ENCODE measurements at places on chromosomes 7 and 10.

GRCh38 chr10:30540276-30540675 lies 89.3 kb downstream of the LYZL2 start:
- no peak for DNase-seq

GRCh38 chr10:78457804-78458482 lies 424.3 kb downstream of the RPS24 start:
- no peak for DNase-seq

- DNase-seq, result no peak
Measured at GRCh38 chr7:127690806-127691205, 38.8 kb downstream of the SND1 start.

DNA sequence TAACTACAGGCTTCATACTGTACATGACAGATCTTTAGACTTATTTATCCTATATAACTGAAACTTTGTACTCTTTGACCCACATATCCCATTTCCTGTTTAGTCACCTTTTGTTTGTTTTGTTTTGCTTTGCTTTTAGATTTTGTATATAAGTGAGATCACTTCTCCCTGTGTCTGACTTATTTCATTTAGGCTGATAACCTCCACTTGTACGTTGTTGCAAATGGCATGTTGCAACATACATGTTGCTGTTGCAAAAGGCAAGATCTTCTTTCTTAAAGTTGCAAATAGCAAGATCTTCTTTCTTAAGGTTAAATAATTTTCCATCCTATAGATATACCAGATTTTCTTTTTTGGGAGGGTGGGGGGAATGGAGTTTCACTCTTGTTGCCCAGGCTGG lies 341.5 kb downstream of the OTUD1 start:
- DNase-seq, result no peak

DNA sequence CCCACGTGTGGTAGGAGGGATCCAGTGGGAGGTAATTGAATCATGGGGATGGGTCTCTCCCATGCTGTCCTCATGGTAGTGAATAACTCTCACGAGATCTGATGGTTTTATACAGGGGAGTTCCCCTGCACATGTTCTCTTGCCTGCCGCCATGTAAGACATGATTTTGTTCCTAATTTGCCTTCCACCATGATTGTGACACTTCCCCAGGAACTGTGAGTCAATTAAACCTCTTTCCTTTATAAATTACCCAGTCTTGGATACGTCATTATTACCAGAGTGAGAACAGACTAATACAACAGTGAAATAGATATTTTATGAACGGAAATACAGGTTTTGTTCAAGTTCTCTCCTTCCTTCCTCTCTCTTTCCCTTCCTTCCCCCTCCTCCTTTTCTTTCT lies 15.8 kb downstream of the CALD1 start:
- DNase-seq, result no peak

- no peak for DNase-seq
Measured at GRCh38 chr10:73991203-73991883, 6.6 kb upstream of the VCL start.

- DNase-seq, result no peak
Measured at GRCh38 chr7:14762561-14762960, 140.0 kb downstream of the DGKB start.

DNA sequence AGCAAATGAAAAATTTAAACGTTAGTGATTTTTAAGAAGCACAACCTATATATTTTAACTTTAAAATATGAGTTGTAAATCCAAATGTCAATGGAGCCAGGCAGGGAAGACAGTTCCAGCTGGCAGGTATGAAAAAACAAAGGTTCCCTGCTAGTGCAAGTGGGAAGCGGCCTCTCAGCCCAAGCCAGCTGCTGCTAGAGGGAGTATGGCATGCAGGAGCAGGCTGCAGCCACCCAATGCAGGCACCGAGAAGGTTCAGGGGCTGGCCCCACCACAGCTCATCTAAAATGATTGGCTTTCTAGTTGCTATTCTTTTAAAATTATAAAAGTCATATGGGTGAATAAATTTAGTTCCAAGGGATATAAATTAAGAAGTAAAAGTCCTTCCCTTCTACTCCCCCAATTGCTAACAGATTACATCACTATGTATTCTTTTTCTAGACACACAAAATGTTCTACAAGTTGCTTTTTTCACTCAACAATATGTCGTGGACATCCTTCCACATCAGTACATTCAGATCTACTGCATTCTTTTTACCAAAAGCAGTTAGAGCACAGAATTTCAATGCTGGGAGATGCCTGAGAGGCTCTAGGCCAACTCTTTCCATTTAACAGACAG lies 69.3 kb downstream of the SGMS1 start:
- DNase-seq, result no peak

DNA sequence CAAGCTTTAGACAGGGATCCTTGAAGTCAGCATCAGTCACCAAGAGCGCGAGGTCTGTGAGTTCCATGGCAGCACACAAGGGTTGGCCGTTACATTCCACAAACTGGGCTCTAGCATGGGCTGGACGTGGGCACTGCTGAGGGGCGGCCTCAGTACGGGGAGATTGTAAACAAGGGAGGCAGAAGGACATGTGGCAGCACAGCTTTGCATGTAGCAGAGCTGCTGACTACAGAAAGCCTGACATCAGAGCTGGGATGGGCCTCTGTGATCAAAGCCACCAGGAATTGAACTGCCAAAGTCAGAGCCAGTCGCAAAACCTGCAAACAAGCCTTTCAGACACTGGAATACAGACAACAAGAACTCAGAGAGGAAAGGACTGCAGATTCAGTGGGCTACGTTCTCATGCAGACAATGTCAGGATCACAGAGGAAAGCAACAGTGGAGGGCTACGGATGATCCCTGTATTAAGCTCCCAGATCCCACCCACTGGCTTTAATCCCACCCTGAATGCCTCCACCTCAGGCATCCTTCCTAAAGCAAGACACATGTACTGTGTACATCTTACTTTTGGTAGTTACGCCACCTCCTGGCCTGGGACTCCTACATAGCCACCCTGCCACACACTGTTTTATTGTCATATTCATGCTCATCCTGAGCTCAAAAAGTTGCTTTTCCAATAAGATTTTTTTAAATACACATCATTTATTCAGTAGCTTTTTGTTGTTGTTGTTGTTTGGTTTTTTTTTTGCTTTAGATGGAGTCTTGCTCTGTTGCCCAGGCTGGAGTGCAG lies 291.1 kb upstream of the IMMP2L start:
- DNase-seq, result no peak

GRCh38 chr10:519716-520401 lies 169.6 kb downstream of the DIP2C start:
- DNase-seq, result no peak

GRCh38 chr7:120941064-120941463 lies 9.5 kb upstream of the ING3 start:
- DNase-seq, result no peak

- DNase-seq, result no peak
Measured at GRCh38 chr7:69433081-69433480, 165.2 kb upstream of the AUTS2 start.

- DNase-seq, result no peak
Measured at GRCh38 chr10:125549653-125550052, 133.3 kb downstream of the TEX36 start.

DNA sequence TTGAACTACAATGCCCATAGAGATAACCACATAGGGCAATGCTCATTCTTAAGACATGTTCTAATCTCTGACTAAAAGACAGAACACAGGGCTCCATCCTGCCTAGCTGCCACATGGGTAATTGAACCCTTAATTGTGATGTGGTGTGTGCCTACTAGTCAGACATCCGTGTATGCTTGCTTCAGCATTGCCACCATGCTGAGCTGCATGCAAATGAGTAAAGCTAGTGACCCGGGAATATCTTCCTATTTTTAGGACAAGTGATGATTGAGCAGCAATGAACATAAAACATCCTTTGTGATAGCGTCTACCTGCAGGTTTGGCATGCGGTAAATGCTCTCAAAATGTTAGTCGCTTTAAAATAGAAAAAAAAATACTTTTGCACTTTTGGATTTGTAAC lies 115.8 kb downstream of the MAGI2 start:
- no peak for DNase-seq

DNA sequence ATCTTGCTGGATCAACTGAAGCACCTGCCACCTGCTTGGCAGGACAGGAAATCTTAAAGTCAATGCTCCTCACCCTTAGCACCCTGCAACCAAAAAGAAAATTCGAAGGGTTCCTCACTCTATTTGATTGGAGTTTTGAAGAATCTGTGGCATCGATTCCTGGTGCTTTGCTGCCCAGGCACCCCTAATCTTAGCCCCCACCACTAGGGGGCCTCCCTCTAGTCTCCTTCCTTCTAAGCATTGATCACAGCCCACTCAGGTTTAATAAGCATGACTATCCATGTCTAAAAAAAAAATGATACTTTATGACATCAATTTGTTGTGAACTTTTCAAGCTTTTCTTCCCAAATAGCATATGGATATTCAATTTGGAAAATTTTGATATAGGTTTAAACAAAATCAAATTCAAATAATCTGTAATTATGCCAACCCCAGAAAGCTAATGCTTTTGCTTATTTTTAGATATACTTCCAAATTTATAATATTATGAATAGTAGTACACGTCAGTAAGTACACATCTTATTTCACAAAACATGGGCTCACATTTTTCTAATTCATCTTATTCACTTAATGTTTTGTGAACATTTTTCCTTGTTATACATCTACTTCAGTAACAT lies 45.3 kb downstream of the NRG3 start:
- no peak for DNase-seq

DNA sequence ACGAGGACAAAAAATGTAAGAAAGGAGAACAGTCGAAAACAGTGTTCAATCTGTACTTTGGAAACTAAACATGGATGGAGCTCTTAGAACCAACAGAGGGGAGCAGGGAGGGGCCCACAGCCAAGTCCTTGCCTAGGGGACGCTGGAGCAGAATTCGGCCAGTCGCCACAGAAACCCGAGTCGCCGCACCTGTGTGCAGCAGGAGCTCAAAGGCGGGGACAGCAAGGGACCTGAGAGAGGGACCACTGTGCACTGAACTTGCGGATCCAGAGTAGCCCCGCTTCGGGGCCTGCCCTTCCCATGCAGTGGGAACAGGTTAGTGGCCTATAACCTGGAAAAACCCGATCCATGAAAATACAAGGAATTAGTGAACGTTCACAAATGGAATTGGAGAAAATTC lies 68.1 kb downstream of the SEC61G start:
- DNase-seq, result no peak

DNA sequence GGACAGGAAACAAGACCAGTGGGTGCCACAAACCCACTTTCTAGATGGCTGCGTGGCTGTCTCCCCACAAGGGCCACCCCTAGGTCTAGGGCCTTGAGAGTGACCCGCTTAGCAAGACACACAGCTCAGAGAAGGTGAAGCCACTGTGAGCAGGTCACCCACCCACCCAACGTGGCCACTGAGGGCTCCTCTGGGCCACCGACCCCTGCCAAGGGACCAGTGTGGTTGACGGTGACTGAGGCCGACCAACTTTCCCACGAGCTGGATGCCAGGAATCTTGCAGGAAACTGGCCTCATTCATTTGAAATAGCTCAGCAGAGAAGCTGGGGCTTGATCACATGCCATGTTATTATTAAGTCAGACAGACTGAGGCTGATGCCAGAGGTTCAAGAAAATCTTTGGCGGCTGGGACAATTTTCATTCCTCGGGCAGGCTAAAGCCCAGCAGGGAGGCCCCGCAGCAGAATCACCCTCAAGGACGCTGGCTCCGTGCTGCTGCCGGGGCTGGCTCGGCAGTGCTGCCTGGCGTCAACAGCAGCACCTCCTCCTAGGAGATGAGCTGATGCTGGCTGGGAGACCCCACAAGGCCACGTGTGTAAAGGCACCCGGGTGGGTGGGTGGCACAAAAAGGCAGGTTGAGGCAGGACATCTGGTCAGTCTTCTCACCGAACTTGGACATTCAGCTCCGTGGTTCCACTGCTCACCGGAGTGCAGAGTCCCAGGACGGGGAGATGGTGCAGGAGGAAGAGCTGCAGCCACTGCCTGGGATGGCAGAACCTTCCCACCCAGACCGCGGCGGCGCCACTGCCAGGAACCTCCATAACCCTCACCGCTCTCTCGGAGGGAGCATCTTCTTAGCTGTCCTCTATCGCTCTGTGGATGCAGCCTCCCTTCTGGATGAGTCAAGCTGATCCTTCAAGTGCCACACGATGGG lies 57.8 kb downstream of the ZRANB1 start:
- DNase-seq, result no peak

- no peak for DNase-seq
Measured at GRCh38 chr10:27618906-27619305, 114.8 kb downstream of the RAB18 start.

DNA sequence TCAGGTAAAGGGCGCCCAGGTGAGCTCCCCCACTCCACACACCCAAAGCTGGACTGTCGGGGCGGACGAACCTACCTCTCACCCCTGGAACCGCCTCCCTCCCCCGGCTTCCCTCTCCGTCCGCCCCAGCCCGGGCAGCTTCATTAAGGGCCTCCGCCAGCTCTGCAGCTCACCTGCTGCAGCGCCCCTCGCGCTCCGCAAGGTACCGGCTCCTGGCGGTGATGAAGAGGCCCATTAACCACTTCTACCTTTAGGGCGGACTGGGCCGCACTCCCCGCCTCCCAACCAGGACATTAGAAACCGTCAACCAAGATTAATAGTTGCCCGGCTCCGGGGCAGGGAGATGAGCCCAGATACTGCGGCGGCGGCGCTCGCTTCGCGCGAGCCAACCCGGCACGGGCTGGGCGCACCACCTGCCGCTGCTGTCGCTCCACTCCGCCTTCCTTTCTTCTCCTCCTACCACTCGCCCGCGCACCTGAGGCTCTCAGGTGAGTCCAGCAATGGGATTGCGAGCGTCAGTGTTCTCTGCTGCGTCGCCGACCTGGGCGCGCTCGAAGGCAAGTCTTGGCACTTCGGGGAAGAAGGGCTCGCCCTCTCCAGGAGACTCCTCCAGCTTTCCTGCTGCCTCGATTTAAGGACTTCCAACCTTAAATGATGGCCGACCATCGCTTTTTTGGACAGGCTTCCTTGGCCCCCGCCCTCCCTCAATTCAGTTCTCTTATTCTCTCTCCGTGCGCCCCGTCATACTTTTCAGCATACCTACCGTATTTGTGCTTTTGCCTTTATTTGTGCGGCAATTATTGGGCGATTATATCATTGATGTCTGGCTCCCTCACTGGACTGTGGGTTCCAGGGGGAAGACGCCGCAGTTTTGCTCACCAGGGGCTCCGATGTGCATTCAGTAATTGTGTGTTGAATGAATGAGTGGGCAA lies 13.6 kb upstream of the KAZALD1 start:
- no peak for DNase-seq

- DNase-seq, result no peak
Measured at GRCh38 chr7:89029864-89030263, 234.3 kb upstream of the TEX47 start.
